ENCODE measurements at places on chromosomes 5 and 9.

DNA sequence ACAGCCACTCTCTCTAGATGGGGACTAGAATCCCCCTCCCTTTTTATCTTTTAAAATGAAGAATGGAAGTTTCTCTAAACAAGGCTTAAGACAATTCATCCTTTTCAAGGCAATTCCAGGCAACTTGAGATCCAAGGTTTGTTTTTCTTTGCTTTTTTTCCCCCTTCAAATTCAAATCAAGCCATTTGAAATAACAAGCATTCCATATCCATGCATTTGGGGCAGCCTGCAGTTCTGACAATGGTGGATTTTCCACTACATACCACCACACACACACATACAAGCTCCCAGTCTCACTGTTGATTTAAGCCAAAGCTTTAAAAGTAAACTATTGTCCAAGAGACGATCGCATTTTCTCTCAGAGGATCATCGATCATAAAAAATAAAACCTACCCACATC lies 424 bp downstream of the INSYN2B start:
- no peak for DNase-seq

GRCh38 chr5:142748568-142749249 lies 21.5 kb upstream of the ARHGAP26 start:
- no peak for DNase-seq

DNA sequence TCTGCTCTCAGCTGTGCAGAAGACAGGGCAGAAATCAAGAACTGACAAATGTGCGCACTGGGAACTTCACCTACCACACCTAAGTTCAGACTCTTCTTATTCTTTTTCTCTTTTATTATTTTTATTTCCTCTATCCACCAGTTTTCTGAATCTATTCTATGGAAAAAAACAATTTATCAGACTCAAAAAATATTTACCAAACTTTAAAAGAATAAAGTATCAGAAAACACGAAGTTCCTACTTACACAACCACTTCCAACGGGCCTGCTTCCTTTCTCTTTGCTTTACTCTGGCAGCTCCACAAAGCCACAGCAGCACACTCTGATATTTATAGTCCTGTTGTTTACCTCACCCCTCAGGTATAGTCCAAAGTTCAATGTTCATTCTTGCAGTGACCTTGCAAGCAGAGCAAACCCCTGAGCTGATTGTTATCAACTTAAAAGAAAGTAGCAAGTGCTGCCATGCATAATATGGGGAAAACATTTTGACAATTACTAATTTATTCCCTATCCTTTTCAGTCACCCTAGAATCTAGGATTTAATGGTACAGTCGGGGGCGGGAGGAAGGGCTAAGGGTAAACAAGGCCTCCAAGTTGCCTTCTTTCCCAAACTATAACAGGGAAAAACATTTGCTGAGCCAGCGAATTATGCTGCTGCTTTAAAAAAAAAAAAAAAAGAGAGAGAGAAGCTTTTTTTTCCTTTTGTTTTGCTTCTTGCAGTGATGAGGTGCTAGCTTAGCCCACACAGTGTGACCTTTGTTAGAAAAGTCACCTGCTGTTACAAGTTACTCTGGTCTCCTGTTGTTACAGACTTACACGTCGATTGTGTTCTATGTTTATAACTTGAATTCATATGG lies at the start of gene SELENOP:
Gene SELENOP, minus strand, starts transcription at position 302 of the 856 bp plus-strand sequence. CDS start 3,539 bp downstream, outside the sequence.
- peak; percentile 91 for DNase-seq

- DNase-seq = peak; percentile 18
These were observed 156.3 kb downstream of the HMHB1 start for GRCh38 chr5:143968071-143968878.

DNA sequence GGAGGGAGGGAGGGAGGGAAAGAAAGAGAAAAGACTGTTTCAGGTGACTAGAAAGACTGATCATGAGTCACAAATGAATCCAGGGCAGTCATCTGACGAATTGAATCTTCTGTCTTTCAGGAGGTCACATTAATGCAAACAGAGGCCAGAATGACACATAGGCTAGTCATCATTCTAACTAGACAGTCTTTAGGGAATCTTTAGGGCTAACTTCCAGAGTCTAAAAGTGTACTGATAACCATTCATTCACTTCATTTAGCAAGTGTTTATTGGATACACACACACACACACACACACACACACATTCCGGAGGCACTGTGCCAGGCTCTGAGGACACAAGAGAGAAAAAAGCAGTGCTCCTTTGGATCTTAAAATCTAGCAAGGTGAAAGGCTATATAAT lies 156.7 kb downstream of the EBF1 start:
- no peak for DNase-seq

GRCh38 chr9:83166372-83166771 lies 103.4 kb upstream of the RASEF start:
- DNase-seq = no peak

DNA sequence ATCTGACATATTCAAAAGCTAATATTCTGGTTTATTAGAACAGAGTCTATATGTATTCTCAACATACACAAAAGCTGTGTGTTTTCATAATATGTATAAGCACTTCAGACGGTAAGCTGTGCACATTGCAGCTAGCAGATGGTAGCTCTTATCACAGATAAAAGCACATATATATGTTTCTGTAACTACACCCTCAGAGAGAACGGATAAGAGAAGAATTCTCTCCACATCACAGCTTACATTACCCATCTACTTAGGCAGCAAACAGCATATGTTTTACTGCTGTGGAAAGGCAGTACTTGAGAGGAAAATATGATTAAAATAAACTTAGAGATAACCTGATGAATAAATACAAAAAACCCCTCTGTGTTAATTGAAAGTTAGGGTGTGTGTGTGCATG lies 450.9 kb upstream of the ZNF608 start:
- DNase-seq = no peak

- no peak for DNase-seq
These were observed 174.5 kb upstream of the DAP start for GRCh38 chr5:10935536-10935935.

- DNase-seq = no peak
These were observed 284.9 kb upstream of the IRX4 start for GRCh38 chr5:2167671-2168070.

DNA sequence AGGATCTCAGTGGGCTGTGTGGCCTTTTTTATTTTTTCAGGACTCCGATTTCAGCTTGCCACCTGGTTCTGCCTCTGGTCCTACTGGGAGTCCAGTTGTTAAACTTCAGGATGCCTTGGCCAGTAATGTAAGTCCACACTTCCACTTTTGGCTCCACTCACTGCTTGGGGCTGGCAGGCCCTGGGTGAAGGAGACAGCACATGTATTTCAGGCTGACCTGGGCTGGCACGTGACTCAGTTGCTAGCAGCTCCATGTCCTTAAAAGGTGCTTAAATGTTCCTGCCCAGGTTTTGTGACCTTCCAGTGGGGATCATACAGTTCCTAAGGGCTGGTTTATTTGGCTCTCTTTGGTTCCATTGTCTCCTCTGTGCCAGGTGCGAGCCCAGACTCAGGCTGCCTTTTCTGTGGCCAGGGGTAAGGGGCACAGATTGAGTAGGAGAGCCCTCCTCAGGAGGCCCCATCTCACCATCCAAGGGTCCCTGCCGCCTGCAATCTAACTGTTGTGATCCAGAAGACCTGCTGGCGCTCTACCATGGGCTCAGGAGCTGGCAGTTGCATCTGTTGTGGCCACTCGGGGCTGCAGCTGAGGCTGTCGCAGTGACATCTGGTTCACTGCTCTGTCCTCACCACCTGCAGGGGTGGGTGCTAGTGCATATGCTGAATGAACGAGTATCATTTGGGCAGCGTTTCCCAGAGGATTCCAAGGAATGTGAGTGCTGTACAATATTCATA lies 19.2 kb upstream of the POMT1 start:
- no peak for DNase-seq

- DNase-seq = no peak
These were observed 210.9 kb downstream of the FRMD3 start for GRCh38 chr9:83327323-83327722.

Data from right renal cortex interstitium (tissue), 3 donors.